ENCODE measurements at places on chromosomes 16 and 17.

DNA sequence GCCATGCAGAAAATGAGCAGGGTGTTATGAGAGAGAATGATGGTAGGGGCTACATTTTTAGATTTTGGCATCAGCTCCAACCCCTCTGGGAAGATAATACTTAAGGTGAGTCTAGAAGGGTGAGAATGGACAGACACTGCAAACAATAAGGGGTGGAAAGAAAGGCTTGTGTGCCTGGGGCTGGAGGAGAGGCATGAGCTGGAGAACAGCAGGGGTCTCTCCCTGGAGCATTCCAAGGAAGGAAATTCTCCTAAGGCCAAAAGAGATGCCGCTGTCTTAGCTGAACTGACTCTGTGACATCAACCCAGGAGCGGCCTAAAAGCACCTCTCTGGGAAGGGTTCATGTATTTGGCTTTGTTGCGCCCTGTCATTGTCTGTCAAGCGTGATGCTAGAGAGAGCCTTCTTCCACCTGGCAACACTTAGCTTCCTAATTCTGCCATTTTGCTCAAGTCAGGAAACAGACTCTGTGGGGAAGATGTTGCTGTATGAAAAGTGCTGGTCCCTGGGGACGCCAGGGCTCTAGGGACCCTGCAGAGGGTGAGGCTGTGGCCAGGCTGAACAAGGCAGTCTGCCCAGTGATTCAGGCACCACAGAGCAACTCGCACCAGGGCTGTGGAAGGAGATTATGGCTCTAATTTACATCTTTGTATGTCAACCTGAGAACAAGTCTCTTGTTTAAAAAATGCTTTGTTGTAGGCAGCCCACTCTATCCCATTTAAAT lies 225.7 kb downstream of the CBLN1 start:
- DNase-seq, result no peak

DNA sequence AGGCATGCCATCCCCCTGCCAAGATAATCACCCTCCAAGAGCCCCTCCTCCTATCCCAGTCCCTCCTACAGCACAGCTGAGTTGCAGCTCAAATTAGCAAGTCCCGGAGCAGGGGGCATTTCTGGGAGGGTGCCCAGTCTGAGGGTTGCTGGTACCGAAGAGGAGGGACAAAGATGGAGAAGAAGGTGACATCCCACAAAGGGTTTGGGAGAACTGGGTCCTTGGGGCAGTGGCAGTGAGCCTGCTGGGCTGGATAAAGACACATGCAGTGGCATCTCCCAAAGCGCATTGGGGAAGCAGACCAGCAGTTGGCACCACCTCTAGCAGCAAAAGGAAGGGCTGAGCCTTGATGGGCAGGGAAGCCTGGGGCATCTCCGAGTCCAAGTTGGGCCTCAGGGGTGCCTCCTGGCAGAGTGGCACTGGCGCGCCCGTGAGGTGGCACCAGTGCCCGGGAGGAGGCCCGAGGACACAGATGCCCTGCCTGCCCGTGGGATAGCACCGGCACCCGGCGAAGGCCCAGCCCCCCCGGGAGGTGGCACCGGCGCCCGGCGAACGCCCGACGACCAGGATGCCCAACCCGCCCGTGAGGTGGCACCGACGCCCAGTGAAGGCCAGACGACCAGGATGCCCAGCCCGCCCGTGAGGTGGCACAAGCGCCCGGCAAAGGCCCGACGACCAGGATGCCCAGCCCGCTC lies 622 bp downstream of the TOM1L2 start:
- DNase-seq, result no peak

- DNase-seq, result no peak
Measured at GRCh38 chr16:15960124-15960971, 10.9 kb downstream of the ABCC1 start.

- no peak for DNase-seq
Measured at GRCh38 chr17:73650617-73651200, 6.5 kb upstream of the SDK2 start.

GRCh38 chr17:74827800-74828199 lies 31.9 kb downstream of the GRIN2C start:
- no peak for DNase-seq

DNA sequence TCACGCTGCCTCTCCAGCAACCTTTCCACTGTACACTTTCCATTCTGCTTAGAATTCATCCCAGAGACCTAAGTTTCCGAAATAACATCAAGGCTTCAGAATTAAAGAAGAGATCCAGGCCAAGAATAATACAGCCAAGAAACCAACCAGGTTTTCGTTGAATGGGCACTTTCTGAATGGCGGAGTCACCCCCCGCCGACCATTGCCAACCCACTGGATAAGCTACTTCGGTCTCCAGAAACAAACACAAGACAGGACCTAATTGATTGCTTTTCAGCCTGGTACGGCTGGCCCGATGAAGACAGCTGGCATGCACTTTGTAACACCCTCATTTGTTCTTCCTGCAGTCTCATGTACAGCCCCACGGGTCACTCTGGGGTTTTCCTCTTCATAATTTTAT lies 308.1 kb upstream of the ZFHX3 start:
- no peak for DNase-seq

All from cerebellar nuclear complex (tissue), 1 donor.